Left renal cortex interstitium (tissue), 4 donors: ENCODE measurements at places on chromosomes 3 and 15. TPM values are rescaled to one million over a fixed set of nuclear protein-coding genes. Genes with fewer than 3 reads are reported as not detected.

Gene GP9
- polyA plus RNA-seq: 1.8 TPM

Gene TRIM42
- polyA plus RNA-seq: not detected

Gene GOLGA6L10
- 19.9 TPM for polyA plus RNA-seq

Gene HYAL1
- 7.6 TPM for polyA plus RNA-seq

Gene RPL29
- polyA plus RNA-seq: 1,933 TPM

Gene GOLGA8T
- polyA plus RNA-seq: not detected

Gene BFSP2
- 0.56 TPM for polyA plus RNA-seq

Gene RSRC1
- 32.6 TPM for polyA plus RNA-seq

Gene SNRPA1
- polyA plus RNA-seq: 58.1 TPM
